Cortex of kidney (tissue), 1 donor: ENCODE measurements at places on chromosomes 6 and 20.

DNA sequence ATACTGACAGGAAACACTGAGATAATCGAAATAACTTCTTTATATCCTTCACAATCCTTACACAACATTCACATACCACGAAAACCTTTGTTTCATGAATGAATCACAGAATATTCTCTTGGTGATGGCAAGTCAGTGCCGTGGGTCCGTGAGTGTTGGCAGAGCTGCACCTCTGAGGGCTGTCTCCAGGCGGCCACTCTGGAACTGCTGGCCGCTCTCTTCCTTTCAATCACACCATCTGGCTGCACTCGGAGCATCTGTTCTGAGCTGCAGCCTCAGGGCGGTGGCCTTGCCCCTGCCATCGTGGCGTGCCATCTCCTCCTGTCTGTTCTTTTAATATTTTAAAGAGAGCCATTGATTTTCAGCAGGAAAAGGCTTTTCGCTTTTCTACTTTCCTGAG lies 129.4 kb upstream of the AFDN start:
- no peak for DNase-seq

GRCh38 chr6:157838718-157839430 lies 15.8 kb downstream of the SNX9 start:
- DNase-seq: no peak

GRCh38 chr6:129565811-129566210 lies 144.2 kb downstream of the ARHGAP18 start:
- DNase-seq: no peak

DNA sequence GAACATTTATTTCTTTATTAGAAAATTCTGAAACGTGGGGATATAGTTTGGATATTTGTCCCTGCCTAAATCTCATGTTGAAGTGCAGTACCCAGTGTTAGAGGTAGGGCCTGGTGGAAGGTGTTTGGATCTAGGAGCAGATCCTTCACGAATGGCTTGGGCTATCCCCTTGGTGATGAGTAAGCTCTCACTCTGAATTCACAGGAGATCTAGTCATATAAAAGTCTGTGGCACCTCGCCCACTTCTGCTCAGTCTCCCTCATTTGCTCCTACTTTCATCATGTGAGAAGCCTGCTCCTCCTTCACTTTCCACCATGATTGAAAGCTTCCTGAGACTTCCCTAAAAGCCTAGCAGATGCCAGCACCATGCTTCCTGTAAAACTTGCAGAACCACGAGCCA lies 96.8 kb upstream of the GJE1 start:
- DNase-seq: no peak

GRCh38 chr20:60528141-60528540 lies 569.9 kb downstream of the CDH26 start:
- no peak for DNase-seq
